ENCODE measurements at places on chromosomes 1 and 21. TPM values are rescaled to one million over a fixed set of nuclear protein-coding genes. Genes with fewer than 3 reads are reported as not detected.

DNA sequence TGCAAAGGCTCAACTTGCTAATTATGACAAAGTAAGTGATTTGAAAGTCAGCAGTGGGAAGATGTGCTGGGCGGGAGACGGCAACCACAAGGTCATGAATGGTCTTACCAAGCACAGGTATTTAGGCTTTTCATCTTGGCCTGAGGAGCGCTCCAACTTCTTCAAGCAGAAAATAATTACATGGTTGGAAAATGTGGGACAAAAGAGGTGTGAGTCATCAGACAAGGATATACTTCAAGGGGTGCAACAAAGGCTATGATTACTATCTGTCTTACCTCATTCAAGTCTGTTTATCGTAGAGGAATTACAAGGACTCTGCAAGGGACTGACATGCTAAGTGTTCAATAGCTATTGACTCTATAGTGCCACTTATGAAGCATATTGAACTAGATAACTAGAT, 2005.7 kb downstream of the MRPL39 start:
- no peak overlapping the region for H3K4me3 ChIP-seq
- H3K27ac ChIP-seq = no peak overlapping the region
- H3K36me3 ChIP-seq = no peaks in the 10 kb centered on the region
- H3K27me3 ChIP-seq = no peaks in the 10 kb centered on the region
- no peak for DNase-seq
- no peaks in the 10 kb centered on the region for H3K4me1 ChIP-seq

The CACNA1S gene
- not detected for total RNA-seq

GRCh38 chr21:36483095-36483494, 3.2 kb upstream of the CLDN14 start:
- DNase-seq = no peak
- H3K4me1 ChIP-seq = peaks cover 19% of the 10 kb centered on the region
- H3K4me3 ChIP-seq = no peak overlapping the region

- no peaks in the 10 kb centered on the region for H3K27me3 ChIP-seq
- H3K4me3 ChIP-seq = no peak overlapping the region
- H3K27ac ChIP-seq = no peak overlapping the region
- no peaks in the 10 kb centered on the region for H3K4me1 ChIP-seq
- DNase-seq = no peak
Measured at GRCh38 chr1:219010720-219011119, 163.0 kb upstream of the LYPLAL1 start.

DNA sequence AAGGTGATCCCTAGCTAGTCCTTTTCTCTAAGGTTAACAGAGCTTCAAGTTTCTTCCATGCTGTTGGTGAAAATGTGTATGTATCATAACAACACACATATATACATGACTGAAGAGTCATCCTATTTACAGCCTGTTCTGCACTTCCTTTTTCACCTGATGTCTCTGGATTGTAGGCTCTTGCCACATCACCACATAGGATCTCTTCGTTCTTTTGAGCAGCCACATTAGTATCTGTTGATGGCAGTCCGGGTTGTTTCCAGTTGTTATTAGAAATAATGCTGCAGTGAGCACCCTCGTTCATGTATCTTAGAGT, 19.7 kb downstream of the MRPL37 start:
- peak overlapping the region; percentile 87 for H3K27ac ChIP-seq
- peaks cover 25% of the 10 kb centered on the region for H3K4me1 ChIP-seq
- no peak for DNase-seq
- peak overlapping the region; percentile 41 for H3K4me3 ChIP-seq
- H3K27me3 ChIP-seq = no peaks in the 10 kb centered on the region
- H3K36me3 ChIP-seq = peaks cover 45% of the 10 kb centered on the region

DNA sequence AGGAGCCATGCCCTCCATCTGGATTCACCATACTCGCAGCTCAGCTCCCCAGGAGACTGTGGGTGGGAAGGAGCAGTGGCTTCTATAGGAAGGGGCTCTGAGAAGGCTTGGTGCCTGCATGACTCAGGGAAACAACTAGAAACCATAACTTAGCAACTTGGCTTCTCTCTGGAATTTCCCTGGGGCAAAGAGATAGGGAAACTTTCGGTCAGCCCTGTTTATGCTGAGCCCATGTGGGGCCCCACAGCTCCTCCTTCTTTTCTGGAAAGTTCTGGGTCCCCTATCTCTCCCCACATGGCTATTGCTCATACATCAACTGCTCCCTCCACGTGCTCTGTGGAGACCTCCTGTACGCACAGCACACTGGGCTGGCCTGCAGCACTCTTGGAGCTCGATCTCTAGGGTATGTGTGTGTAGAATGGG, 39.3 kb downstream of the PLEKHA6 start:
- H3K4me1 ChIP-seq = peaks cover 33% of the 10 kb centered on the region
- H3K4me3 ChIP-seq = peak overlapping the region; percentile 25
- no peaks in the 10 kb centered on the region for H3K36me3 ChIP-seq
- H3K27me3 ChIP-seq = peaks cover 8% of the 10 kb centered on the region
- peak; percentile 86 for DNase-seq

The MACO1 gene
- total RNA-seq = 35.5 TPM

GRCh38 chr1:46175243-46175642, 356 bp downstream of the TSPAN1 start:
- H3K27me3 ChIP-seq = no peaks in the 10 kb centered on the region
- H3K36me3 ChIP-seq = no peaks in the 10 kb centered on the region
- H3K27ac ChIP-seq = no peak overlapping the region
- DNase-seq = no peak

The PLCH2 gene
- total RNA-seq = not detected

- H3K4me1 ChIP-seq = peaks cover 30% of the 10 kb centered on the region
- DNase-seq = no peak
Measured at GRCh38 chr1:221670081-221670480, 71.8 kb downstream of the DUSP10 start.

The LCE1D gene
- not detected for total RNA-seq

GRCh38 chr21:46646541-46647154, 11.2 kb downstream of the PRMT2 start:
- no peak overlapping the region for H3K4me3 ChIP-seq
- no peaks in the 10 kb centered on the region for H3K27me3 ChIP-seq
- peaks cover 3% of the 10 kb centered on the region for H3K4me1 ChIP-seq
- H3K36me3 ChIP-seq = peaks cover 93% of the 10 kb centered on the region
- H3K27ac ChIP-seq = no peak overlapping the region
- no peak for DNase-seq

The ELK4 gene
- 27.1 TPM for total RNA-seq

DNA sequence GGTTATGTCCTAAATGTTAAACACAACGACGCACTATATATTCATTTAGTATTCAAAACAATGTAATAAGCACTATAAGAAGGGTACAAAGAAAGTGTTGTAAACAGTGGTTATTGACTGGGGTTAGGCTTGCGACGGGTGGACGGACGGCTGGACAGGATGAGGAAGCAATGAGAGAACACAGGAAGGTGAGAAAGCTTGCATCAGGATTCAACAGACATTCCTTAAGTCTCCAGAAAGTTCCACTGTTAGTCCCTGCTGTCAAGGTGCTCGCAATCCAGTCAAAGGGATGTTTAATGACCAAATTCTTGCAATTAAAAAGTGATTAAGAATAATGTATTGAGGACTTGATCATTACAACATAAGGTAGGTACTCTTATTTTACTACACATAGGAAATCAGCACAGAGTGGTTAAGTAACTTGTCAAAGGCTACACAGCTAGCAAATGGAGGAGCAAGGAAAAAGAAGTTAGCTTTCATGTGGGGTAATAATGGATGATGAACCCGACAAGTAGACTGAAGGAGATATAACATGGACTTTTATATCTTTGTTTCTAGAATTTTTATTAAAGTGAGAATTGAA, 994 bp upstream of the ACBD6 start:
- peak overlapping the region; percentile 97 for H3K4me3 ChIP-seq
- peak overlapping the region; percentile 92 for H3K27ac ChIP-seq
- DNase-seq = peak; percentile 68
- H3K4me1 ChIP-seq = peaks cover 31% of the 10 kb centered on the region
- no peaks in the 10 kb centered on the region for H3K27me3 ChIP-seq

GRCh38 chr1:222616525-222616924, 1.4 kb upstream of the MIA3 start:
- peak; percentile 95 for DNase-seq
- H3K27me3 ChIP-seq = peaks cover 16% of the 10 kb centered on the region
- H3K27ac ChIP-seq = peak overlapping the region; percentile 67
- peaks cover 6% of the 10 kb centered on the region for H3K36me3 ChIP-seq
- peaks cover 16% of the 10 kb centered on the region for H3K4me1 ChIP-seq

- H3K27me3 ChIP-seq = no peaks in the 10 kb centered on the region
- DNase-seq = peak; percentile 76
- H3K4me1 ChIP-seq = no peaks in the 10 kb centered on the region
- H3K36me3 ChIP-seq = no peaks in the 10 kb centered on the region
- H3K4me3 ChIP-seq = no peak overlapping the region
Measured at GRCh38 chr1:228664399-228664914, 70.8 kb upstream of the RHOU start.

DNA sequence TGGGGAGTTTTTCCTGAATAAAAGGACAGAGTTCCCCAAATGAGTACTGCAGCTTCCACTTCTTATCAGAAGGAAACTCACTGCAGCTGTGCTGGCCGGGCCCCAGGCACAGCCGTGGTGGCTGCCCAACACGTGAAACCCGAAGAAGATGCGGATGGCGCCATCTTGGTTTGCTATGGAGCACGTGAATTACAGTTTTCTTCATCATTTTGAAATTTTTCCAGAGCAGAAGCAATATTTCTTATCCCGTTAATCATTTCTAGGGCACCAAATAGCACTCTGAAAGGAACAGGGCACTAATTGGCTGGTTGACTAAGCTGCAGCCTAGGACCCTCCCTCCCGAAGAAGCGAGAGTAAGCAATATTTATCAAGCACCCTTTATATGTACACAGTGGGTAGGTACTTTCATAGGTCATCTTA, 63.2 kb upstream of the EPS8L3 start:
- no peaks in the 10 kb centered on the region for H3K36me3 ChIP-seq
- no peak overlapping the region for H3K27ac ChIP-seq
- no peak for DNase-seq
- H3K4me1 ChIP-seq = peaks cover 72% of the 10 kb centered on the region
- no peaks in the 10 kb centered on the region for H3K27me3 ChIP-seq

- no peak for DNase-seq
- H3K27ac ChIP-seq = peak overlapping the region; percentile 93
- H3K27me3 ChIP-seq = no peaks in the 10 kb centered on the region
- H3K4me1 ChIP-seq = peaks cover 43% of the 10 kb centered on the region
- H3K4me3 ChIP-seq = no peak overlapping the region
- peaks cover 64% of the 10 kb centered on the region for H3K36me3 ChIP-seq
Measured at GRCh38 chr1:160208557-160209320, 3.6 kb downstream of the PEA15 start.

GRCh38 chr1:153626904-153627714, at the start of gene S100A13:
Gene S100A13, minus strand, starts transcription at chr1:153627505. Its CDS starts 1,033 bp downstream, at chr1:153626472.
- H3K4me3 ChIP-seq = peak within 1 kb of the TSS; percentile 91
- H3K27me3 ChIP-seq = no peaks in the 10 kb centered on the region
- H3K27ac ChIP-seq = peak within 1 kb of the TSS; percentile 95
- H3K36me3 ChIP-seq = peaks cover 39% of the 10 kb centered on the region
- peak; percentile 95 for DNase-seq
- H3K4me1 ChIP-seq = peaks cover 40% of the 10 kb centered on the region

- no peak overlapping the region for H3K4me3 ChIP-seq
- no peak overlapping the region for H3K27ac ChIP-seq
- H3K27me3 ChIP-seq = no peaks in the 10 kb centered on the region
- no peaks in the 10 kb centered on the region for H3K36me3 ChIP-seq
- no peak for DNase-seq
Measured at GRCh38 chr1:111888740-111889376, 100.6 kb downstream of the KCND3 start.

The KPRP gene
- total RNA-seq = not detected

DNA sequence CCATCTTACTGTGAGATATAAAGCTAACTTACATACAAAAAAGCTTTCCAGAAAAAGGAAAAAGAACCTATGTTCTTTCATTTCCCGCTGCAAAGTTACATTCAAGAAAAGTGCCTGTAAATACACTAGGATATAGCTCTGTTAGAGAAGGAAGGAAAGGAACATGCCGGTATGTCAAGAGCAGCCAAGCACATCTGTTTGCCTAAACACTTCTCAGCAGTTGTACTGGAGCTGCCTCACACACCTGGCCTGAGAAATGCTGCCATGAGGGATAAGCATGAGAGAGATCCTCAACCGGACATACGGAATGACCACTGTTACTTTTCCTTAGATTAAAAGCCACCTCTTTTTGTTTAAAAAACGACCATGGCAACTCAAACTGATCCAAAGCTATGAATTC, 189.7 kb downstream of the RERE start:
- H3K27me3 ChIP-seq = no peaks in the 10 kb centered on the region
- H3K27ac ChIP-seq = no peak overlapping the region
- no peak for DNase-seq
- no peak overlapping the region for H3K4me3 ChIP-seq
